Right atrium auricular region (tissue), 2 donors: ENCODE measurements at places on chromosomes 11 and 22. TPM values are rescaled to one million over a fixed set of nuclear protein-coding genes. Genes with fewer than 3 reads are reported as not detected.

The MYBPC3 gene
- 797 TPM for total RNA-seq

The FAM83F gene
- 4.6 TPM for total RNA-seq

The APLNR gene
- 6.3 TPM for total RNA-seq

DNA sequence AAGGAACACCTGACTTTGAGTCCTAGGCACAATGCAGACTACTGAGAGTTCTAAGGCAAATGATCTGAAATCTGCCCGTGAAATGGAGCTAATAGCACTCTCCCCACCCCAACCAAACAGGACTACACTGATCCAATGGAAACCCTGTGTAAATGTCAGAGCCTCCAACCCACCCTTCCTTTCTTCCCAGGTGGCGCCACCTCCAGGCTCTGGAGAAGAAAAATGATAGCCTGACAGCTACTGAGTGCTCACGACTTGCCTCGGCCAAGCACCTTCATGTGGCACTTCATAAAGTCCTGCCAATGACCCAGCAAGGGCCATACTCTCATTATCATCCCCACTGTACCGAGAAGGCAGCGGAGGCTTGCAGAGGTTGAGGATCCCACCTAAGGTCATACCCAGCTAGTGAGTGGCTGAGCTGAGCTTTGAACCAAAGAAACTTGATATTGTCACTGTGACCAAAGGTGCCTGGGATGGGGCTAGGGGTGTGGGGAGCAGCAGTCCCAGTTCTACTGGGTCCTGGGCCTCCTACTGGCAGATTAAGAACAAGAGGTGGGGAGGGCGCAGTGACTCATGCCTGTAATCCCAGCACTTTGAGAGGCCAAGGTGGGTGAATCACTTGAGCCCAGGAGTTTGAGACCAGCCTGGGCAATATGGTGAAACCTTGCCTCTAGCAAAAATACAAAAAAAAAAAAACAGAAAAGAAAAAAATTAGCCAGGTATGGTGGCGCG, 20.5 kb downstream of the TST start:
- H3K36me3 ChIP-seq, result no peaks in the 10 kb centered on the region
- no peaks in the 10 kb centered on the region for H3K27me3 ChIP-seq
- no peak overlapping the region for H3K27ac ChIP-seq
- DNase-seq, result no peak

GRCh38 chr11:17578958-17579357, 31.9 kb downstream of the OTOG start:
- no peaks in the 10 kb centered on the region for H3K36me3 ChIP-seq
- no peaks in the 10 kb centered on the region for H3K4me1 ChIP-seq
- no peak for DNase-seq
- no peak overlapping the region for H3K4me3 ChIP-seq
- no peak overlapping the region for H3K27ac ChIP-seq

DNA sequence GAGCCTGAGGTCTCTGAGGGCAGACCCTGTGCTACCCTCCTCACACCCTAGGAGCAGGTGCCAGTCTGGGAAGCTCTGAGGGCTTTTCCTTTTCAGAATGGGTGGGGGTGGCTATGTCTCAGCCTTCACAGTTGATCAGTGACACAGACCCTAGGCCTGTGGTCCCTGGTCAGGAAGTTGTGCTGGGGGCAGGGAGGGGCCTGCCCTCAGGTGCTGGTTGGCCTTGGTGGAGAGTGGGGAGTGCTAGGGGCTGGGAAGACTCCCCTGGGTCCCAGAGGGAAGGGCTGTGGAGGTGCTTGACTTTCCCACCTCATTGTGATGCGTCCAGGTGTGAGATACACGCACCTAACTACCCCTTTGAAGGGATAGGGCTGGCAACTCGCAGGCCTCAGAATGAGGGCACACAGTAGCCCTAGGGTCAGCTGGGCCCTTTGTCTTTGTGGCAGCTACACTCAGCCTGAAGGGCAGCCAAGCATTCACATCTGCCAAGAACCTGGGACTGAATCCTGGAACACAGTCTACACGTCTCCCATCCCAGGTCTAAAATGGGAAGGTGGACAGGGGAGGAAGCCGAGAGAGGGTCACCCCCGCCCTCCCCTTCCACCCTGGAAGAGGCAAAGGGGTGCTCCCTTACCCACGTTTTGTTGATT, 31.2 kb upstream of the ATXN10 start:
- no peak for DNase-seq
- no peak overlapping the region for H3K4me3 ChIP-seq
- no peaks in the 10 kb centered on the region for H3K27me3 ChIP-seq
- no peaks in the 10 kb centered on the region for H3K36me3 ChIP-seq
- no peaks in the 10 kb centered on the region for H3K4me1 ChIP-seq

The SLC25A18 gene
- total RNA-seq, result 3.6 TPM

DNA sequence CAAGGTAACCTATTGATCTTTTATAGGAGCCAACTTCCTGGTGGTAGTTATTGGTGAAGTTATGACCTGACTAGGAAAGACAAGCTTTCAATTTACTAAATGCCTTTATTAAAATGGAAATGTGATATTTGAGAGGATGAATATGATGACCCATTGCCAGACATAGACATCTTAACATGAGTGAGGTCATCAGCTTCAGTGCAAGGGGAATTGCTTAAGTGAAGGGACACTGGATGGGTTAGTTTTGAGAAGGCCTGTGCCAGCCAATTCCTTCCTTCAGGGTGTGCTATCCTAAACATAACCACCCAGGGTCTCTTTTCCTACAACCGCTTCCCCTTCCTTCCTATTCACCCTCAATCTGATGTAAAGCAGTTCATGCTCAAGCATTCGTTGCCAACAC, 21.5 kb downstream of the NAV2 start:
- no peaks in the 10 kb centered on the region for H3K4me1 ChIP-seq
- H3K27ac ChIP-seq, result no peak overlapping the region
- no peaks in the 10 kb centered on the region for H3K27me3 ChIP-seq
- no peaks in the 10 kb centered on the region for H3K36me3 ChIP-seq
- DNase-seq, result no peak
- H3K4me3 ChIP-seq, result no peak overlapping the region

- no peak overlapping the region for H3K27ac ChIP-seq
- no peaks in the 10 kb centered on the region for H3K4me1 ChIP-seq
- no peaks in the 10 kb centered on the region for H3K36me3 ChIP-seq
- DNase-seq, result no peak
- H3K4me3 ChIP-seq, result no peak overlapping the region
- H3K27me3 ChIP-seq, result no peaks in the 10 kb centered on the region
These were observed 31.1 kb upstream of the DDI1 start for GRCh38 chr11:104005234-104005855.

The MS4A12 gene
- total RNA-seq, result not detected

DNA sequence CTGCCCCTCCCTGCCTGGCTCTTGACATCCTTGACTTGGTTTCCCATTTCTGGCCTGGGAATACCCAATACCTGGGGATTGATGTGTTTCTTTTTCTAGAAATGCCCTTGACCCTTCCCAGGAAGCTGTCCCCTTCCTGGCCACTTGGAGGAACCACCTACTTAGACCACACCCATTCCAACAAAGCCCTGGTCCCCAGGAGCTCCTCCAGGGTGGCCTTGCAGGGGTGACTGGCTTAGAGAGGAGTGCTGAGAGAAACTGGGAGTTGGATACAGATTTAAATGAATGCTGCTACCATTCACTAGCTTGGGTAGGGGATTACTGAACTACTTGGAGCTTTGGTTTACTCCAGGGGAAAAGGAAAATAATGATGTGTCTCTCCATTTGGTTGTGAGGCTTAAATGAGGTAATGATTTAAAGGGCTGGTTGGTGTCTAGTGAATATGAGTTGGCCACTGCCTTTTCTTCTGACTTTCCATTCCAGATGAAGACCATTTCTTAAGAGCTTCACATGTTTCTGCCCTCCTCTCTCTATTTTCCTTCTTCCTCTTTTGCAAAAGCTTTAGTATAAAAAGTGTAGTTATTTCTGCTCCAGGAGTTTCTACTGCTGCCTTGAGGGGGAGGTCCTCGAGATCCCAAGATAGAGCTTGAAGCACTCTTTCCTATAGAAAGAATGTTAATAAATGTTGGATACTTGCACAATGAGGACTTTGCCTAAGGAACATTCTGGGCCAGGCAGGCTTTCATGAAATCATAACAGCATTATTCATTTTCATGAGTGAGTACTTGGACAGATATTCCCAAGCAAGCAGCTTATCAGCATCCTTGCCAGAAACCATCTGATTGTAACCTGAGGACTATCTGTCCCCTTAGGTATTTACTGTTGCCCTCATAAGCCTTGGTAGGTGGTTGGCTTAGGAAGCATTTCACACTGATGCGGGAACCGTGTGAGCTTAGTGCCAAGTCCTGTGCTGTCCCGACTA, 22.4 kb downstream of the PANX1 start:
- no peak overlapping the region for H3K4me3 ChIP-seq
- H3K27ac ChIP-seq, result peak overlapping the region; percentile 65
- DNase-seq, result no peak
- no peaks in the 10 kb centered on the region for H3K27me3 ChIP-seq
- H3K4me1 ChIP-seq, result no peaks in the 10 kb centered on the region

DNA sequence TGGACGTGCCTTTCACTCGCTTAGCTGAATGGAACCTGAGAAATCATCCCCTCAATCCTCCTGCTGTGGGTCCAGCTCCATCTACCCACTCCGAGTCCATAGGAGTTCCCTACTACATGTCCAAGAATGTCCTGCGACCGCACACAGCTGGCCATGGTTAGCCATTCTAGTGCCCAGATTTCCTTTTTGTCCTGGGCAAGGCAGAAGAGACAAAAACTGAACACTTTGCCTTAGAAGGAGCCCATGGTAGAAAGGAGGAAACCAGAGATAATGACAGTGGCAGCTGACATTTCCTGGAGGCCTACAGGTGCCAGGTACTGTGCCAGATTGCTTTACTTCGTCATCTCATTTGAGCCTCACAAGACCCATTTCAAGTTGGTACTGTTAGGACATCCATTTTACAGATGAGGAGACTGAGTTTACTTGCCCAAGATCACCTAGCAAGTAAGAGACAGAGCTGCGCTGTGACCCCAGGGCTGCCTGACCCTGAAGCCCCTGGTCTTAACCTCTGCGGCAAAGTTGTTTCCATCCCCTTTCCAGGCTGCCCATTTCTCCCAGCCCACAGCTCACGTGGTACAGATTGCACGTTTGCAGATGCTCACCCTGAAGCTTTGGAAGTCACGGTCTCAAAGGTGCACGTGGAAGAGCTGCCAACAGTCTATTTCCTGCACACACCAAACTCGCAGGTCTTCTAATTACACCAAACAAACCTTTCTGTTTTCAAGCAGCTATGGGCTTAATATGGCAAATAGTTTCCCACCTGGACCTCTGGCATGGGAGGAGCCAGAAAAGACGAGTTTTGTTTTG, 112.7 kb downstream of the ZBTB16 start:
- DNase-seq, result no peak
- H3K27ac ChIP-seq, result peak overlapping the region; percentile 99
- no peak overlapping the region for H3K4me3 ChIP-seq
- H3K4me1 ChIP-seq, result no peaks in the 10 kb centered on the region
- peaks cover 6% of the 10 kb centered on the region for H3K36me3 ChIP-seq
- no peaks in the 10 kb centered on the region for H3K27me3 ChIP-seq

The OR10A2 gene
- total RNA-seq, result not detected
